NCI-H2171 (cell line): ENCODE measurements at places on chromosomes 4 and X.

DNA sequence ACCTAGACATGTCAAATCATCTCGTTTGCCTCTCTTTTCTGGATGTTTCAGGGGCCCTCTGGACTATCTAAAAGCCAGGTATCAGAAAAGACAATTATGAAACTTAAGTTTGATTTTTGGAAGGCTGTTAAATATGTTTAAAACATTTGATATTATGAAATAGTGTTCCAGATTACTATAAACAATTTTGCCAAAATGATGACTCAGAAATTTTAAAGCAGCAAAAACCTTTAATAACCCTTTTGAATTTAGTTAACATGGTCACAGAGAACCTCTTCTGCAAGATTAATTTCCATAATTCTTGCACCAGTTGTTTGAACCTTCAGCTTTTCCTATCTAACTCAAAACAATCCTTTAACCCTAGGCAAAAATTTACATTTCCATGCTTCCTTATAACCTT, 18.8 kb upstream of the FAM47E start:
- DNase-seq = no peak

DNA sequence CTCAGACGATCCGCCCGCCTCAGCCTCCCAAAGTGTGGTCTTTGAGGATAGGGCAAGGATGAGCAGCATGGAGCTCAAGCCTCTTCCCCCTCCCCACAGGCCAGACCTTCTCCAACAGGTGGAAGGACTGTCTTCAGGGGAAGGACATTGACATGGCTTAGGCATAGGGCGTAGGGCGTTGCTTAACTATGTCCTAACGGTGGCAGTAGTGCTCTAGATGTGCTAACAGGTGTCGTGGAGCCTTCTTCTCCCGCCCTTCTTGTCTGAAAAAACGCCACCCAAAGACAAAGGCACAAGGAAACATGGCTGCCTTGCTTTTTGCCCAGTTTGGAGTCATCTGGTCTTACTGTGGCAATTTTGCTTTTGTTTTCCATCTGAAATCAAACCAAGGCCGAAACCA, 219.8 kb downstream of the OR13H1 start:
- DNase-seq = no peak

GRCh38 chr4:140257461-140258305, 103.7 kb upstream of the MAML3 start:
- DNase-seq = no peak

DNA sequence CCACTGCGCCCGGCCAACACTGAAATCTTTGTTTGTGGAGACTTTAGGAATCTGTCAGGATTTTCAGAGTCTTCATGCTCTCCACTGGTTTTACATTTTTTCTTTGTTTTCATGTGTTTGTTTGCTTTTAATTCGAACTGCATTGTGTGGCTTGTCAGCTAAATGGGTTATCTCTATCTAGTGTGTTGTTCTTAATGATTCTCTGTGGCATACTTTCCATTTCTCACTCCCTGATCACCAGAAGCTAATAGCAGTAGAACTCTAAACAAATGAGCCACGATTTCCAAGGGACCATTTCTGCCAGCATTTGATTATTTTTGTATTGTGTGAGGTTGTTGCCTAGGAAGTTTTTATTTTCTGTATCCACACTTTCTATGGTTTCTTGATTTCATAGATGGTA, 352.4 kb downstream of the CAMK2D start:
- no peak for DNase-seq

- no peak for DNase-seq
Measured at GRCh38 chr4:97374526-97374925, 768.8 kb downstream of the STPG2 start.

GRCh38 chr4:127498366-127498765, 134.4 kb upstream of the INTU start:
- no peak for DNase-seq

DNA sequence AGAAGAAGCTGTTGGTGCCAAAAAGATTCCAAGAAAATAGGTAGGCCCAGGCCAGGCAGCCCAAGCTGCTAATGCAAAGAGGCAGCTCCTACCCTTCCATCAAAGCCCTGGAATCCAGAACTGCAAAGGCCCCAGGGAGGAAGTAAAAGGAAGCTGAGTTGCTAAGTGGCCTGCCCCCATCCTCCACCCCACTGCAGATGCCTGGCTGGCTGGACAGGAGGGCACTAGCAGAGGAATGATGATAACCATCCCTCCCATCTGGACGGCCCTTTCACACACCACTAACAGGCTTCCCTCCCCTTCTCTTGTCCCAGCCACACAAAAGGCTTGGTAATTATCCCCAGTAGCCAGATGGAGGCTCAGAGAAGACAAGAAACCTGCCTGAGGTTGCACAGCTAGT, 32.4 kb upstream of the PJA1 start:
- DNase-seq = no peak

- DNase-seq = no peak
Measured at GRCh38 chr4:151994429-151994828, 233.6 kb upstream of the GATB start.

DNA sequence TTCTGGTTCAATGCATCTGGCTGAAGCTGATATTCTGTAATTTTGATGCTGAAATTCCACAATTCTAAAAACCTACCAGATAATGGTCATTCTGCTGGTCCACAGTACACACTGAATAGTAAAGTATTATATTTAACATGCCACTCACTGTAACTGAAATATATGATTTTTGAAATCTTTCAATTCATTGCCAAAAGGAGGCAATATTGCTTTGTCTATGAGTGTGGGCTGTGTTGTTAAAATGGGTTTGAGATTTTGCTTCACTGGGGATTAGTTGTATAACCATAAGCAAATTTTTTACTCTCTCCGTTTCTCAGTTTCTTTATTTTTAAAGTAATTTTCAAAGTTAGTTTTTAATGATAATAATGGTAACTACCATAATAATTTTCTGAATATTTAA, 1404.1 kb upstream of the IGFBP7 start:
- no peak for DNase-seq

DNA sequence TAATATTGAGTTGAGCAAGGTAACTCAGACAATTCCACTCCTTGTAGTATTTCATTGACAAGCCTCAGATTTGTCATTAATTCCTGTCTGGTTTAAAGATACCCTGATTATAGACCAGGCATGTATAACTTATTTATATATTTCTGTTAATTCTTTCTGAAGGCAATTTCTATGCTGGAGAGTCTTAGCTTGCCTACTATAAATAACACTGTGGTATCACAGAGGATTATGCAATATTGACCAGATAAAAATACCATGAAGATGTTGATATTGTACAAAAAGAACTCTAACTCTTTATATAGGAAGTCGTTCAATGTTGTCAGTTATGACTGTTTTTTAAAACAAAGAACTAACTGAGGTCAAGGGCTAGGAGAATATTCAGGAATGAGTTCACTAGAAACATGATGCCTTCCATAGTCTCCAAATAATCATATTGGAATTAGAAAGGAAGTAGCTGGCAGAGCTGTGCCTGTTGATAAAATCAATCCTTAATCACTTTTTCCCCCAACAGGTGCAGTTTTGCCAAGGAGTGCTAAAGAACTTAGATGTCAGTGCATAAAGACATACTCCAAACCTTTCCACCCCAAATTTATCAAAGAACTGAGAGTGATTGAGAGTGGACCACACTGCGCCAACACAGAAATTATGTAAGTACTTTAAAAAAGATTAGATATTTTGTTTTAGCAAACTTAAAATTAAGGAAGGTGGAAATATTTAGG, 821 bp downstream of the CXCL8 start:
- DNase-seq = no peak

GRCh38 chr4:76811604-76812412, 86.1 kb downstream of the SOWAHB start:
- DNase-seq = peak; percentile 2

GRCh38 chr4:1981251-1982058, 27.3 kb downstream of the NELFA start:
- no peak for DNase-seq

DNA sequence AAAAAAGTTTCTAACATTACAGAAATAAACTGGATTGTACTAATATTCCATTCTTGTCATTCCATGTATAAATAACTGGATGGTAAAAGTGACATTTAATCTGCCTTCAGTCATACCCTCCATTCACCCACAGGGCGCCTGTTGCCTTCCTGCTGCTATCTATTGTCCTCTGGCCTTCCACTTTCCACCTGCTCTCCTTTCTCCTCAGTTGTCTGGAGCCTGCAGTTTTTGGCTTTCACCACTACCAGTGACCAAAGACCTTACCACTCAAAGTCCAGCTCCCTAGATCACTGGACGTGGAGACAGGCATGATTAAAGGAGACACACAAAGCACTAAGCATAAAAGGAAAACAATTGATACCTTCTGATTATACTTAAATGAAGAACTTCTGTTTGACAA, 46.2 kb upstream of the NHS start:
- DNase-seq = no peak

- no peak for DNase-seq
Measured at GRCh38 chr4:56211202-56211601, 176.1 kb downstream of the AASDH start.

- DNase-seq = no peak
Measured at GRCh38 chrX:129701624-129702069, 37.1 kb upstream of the XPNPEP2 start.

DNA sequence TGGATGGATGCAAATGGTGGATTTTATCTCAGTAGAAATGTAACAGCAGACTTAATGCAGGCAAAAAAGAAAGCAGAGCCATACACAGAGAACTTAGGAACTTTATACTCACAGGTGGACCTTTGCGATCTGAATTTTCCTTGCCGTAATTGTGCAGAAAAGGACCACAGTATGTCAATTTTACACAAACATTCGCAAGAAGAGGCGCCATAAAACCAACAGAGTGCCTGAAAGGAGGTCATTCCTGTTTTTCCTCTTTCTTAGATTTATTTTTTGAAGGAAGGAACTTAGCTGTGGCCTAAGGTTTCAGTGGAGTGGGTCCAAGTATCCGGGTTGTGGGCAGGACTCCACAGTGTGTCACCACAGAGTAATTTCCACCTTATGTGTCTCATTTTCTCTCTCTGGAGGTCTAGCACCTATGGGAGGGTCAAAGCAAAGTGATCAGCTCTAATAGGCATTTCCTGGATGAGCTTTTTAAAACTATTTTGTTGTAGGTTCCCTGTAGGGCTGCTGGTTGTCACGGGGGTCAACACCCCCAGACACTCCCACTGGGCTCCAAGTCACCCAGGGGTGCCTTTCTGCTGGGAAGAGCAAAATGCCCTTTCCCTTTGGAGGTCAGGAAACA, 24.7 kb upstream of the PBDC1 start:
- no peak for DNase-seq

GRCh38 chr4:167943872-167944505, 148.3 kb upstream of the ANXA10 start:
- no peak for DNase-seq
